NCI-H82 (cell line): ENCODE measurements at places on chromosomes 6 and 20.

DNA sequence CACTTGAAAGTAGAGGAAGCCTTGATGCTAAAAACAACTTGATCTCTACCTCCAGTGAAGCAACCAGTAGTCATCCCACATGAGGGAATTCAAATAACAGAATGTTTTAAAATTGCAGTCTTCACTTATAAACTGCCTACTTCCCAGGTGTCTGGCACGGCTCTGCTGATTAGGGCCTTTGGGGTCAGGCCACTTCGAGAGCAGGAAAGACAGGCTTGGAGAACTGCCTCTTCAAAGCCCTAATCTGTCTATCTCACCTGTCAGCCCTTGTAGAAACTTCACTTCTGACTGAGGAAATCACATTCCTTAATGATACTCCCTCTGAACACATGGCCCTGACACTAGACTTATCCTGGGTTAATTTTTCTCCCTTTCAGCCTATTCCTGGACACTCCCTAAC, 458.6 kb downstream of the TENT5A start:
- DNase-seq, result no peak

- DNase-seq, result peak; percentile 11
Observed at GRCh38 chr20:58667975-58668374, 16.9 kb downstream of the STX16 start.

- DNase-seq, result peak; percentile 89
Observed at GRCh38 chr6:26205625-26206574, 118.7 kb downstream of the HFE start.

- DNase-seq, result no peak
Observed at GRCh38 chr20:57785720-57786119, 75.9 kb upstream of the PMEPA1 start.

DNA sequence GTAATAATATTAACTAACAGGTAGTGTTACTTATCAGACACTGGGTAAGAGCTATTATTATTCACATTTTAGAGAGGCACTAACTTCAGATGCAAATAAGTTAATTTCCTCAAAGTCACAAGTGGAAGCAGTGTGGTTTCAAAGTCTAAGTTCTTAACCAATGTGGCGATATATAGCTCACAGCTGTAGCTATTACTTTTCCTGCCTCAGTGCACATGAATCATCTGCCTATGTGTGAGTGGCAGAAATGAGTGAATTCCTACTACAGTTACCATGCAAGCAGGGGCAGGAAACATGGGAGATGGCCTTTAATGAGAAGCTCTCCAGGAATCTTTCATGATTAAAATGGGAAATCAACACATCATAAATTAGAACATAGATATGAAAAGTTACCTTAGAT, 126.2 kb upstream of the EYA4 start:
- DNase-seq, result no peak

DNA sequence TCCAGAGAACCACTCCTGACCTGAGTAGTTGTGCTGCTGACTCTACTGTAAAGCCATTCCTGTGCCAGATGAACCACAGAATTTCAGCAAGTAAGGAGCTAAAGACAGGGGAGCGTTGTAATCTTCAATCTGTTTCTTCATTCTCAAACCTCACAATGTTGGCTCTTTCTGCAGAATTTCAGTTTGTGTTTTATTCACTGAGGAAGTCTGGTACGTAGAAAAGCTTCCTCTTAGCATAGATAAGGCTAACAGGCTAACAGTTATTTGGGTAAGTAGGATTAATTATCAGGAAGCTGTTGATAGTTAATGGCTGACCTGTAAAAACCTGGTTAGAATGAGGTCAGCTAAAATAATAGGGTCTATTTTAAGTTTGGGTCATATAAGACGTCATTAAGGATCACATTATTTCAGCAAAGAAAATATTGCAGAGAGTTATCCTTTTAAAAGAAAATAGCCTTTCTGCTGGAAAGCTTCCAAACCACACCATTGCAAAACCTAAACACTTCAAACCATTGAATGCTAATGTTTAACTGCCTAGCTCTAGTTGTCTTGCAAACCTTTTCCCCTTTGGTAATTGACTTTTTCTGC, 14.1 kb upstream of the TENT5A start:
- peak; percentile 15 for DNase-seq

- DNase-seq, result no peak
Observed at GRCh38 chr6:11279284-11279689, 46.8 kb upstream of the NEDD9 start.

GRCh38 chr20:58579819-58580473, 64.7 kb upstream of the APCDD1L start:
- no peak for DNase-seq

DNA sequence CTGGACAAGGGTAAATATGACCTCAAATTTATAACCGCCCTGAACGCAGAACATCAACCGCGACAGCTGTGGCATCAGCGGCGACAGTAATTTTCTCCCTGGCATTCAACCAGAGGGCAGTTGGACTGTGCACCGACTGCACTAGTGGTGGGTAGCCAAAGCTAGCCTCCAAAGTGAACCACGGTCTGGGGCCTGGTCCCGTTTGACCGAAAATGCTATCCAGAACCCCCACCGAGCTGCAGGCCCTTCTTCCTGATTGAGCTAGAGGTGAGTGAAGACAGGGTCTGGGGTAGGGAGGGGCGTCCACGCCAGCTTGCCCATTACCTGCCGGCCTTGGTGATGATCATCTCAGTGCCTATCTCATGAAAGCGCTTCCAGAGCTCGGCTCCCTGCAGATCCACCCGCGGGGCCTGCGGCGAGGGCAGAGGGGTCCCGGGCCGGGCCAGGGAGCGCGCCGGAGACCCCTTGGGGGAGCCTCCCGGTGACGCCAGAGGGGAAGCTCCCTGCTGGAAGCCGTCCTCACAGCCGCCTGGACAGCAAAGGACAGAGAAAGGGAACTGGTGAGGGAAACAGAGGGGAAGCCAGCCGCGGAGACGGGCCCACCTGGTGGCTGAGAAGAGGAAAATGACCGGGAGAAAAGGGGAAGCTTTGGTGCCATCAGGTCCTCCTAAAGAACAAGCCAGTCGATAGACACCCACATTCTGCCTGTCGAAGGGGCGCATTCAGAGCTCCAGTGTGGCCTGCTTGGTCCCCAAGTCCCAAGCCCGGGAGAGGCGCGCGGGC, 2.0 kb downstream of the TBX18 start:
- DNase-seq, result peak; percentile 13

DNA sequence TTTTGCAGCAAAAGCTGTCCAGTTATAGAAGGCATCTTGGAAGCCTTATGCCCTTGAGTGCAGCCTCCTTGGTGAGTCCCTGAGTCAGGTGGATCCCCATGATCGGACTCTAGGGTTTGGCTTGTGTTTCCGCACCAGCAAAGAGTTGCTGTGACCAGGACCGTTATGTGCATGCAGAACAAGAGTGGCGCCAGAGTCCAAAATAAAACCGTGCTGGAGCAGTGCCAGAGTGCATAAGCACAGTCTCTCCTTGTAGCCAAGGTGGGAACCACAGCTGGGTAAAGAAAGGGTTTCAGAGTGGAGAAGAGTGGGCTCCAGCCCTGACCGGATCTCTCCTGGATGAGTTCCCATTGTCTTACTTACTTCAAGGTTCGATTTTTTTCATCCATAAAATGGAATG, 58.6 kb downstream of the FOXA2 start:
- no peak for DNase-seq

DNA sequence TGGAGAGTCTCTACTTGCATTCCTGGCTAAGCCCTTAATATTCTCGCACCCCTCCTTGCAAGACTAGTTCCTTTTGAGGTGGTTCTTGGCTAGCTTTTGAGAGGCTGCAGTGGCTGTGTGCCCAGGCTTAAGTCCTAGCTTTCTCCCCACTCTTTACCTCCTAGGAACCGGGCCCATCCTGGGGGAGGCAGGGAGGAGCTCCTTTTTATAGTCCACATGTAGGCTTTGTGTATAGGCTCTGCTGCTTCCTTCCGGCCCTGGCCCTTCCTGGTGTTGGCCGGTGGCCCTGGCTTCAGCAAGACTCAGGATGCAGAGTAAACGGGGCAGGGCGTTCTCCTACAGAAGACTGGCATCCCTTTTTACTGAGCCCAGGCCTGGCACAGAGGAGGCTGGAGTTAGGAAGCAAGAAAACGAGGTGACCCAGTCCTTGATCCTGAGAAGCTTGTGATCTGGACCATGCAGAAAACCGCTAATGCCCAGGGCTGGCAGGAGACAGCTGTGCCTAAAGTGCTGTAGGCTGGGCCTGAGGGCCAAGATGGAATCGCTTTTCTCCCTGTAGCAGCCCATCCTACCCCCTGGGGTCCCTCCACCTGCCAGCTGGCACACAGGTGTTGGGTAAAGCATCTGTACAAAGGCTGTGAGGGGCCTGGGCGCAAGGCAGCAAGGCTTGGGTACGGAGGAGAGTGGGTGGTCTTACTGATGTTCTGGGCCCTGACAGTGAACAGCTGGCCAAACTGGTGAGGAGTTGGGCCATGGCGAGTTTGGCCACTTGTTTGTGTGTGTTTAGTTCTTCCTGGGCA, 8.7 kb downstream of the PLCG1 start:
- no peak for DNase-seq

GRCh38 chr6:113719064-113719463, 138.1 kb upstream of the MARCKS start:
- peak; percentile 88 for DNase-seq

GRCh38 chr6:41080621-41081020, 7.8 kb downstream of the NFYA start:
- no peak for DNase-seq

GRCh38 chr20:56440346-56441007, 27.9 kb upstream of the RTF2 start:
- no peak for DNase-seq

GRCh38 chr6:131916847-131917246, 34.3 kb downstream of the CCN2 start:
- DNase-seq, result no peak

DNA sequence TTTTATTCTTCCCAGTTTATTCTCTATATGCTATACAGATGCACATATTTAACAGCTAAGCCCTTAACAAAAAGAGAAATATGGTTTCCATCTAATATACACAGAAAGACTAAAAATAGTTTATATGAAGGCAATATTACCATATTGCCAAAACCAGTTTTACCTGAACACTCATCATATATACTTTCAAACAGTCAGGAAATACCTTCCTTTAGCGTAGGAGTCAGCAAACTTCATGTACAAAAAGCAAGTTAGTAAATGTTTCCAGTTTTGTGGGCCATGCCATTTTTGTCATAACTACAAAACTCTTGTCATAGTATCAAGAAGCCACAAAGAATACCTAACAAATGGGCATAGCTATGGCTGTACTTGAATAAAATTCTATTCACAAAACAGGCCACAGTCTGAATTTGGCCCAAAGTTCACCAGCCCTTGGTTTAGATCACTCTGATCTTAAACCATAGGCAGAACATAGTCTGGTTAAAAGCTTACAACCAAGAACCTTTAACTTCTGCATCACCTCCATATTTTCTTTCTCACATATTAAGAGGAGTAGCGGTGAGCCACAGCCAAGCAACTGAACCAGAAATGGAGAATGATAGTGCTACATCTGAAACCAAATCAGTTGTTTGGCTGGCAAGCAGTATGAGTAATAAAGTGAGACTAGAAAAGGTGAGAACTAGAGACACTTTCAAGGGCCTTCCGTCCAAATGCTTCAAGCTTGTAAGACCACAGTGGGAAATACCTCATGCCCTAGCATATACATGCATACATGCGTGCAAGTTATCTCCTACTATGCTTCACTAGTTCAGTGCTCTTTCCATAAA, 116.6 kb downstream of the PTPRK start:
- DNase-seq, result no peak

DNA sequence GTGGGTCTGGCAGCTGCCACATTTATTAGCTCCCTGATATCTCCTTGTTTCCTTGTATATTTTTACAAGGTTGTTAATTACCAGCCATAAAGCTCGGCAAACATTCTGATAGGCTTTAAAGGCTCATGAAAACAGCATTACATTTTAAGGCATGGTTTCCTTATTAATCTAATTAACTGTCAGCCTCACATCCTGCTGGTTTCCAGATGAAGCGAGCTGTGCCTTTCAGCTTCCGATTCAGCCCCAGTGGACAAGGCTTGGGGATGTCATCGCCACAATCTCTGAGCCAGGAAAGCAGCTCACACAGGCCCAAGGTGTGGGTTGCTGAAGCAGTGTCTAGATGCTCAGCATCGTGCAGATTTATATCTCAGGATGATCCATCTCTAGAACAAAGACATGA, 66.0 kb upstream of the RALY start:
- DNase-seq, result peak; percentile 50

DNA sequence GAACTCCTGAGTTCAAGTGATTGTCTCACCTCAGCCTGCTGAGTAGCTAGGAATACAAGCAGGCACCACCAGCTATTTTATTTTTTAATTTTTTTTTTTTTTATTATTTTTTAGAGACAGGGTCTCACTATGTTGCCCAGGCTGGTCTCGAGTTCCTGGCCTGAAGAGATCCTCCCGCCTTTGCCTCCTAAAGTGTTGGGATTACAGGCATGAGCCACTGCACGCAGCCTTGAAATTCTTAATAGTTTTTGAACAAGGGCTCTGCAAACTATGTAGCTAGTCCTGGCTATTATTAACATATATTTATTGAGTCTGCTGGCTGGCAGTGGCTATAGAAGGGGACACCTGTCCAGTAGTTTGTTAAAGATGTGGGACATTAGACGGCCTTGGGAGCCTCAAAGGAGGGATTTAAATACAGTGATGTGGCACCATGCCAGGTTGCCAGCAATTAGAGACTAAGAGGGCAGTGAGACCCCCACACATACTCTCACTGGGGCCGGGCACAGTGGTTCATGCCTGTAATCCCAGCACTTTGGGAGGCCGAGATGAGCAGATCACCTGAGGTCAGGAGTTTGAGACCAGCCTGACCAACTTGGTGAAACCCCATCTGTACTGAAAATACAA, 21.1 kb upstream of the TAF8 start:
- peak; percentile 39 for DNase-seq

- DNase-seq, result no peak
Observed at GRCh38 chr6:133887156-133887879, 1.6 kb upstream of the TCF21 start.

GRCh38 chr6:80158478-80158989, 52.1 kb downstream of the BCKDHB start:
- no peak for DNase-seq

DNA sequence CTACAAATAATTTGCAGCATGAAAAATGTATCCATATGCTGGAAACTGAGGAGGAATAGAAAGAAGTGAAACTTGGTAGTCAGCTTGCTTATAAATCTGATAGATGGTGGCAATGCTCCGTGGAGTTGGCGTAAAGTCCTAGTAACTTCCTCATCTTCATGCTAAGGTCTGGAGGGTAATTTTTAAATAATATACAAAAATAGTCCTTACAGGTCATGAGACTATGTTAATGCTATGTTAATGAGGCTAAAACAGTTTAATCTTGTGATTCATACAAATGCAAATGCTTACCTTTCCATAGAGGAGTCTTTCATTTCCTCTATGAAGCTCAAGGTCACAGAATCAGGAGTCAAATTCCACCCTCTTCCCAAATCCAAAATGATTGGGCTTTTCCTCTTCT, 9.4 kb upstream of the CRIP3 start:
- DNase-seq, result no peak
